CD8-positive, alpha-beta memory T cell (primary cell): ENCODE measurements at places on chromosomes 16 and 17.
A peak's percentile ranks its signal among the peaks of the same experiment; 100 is the strongest.

DNA sequence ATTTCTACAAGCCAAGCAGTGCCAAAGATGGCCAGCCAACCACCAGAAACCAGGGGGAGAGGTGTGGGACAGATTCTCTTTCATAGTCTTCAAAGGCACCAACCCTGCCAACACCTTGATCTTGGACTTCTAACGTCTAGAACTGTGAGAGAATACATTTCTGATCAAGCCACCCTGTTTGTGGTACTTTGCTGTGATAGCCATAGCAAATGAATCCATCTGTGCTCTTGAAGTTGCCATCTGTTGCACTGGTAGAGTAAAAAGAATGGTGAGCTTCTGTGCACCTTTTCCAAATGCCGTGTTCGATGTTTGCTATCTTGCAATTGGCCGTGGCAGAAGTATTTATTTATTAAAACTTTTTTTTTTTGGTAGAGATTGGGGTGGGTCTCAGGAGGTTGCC is 16.7 kb upstream of the ADGRG1 start:
- no peak for DNase-seq

DNA sequence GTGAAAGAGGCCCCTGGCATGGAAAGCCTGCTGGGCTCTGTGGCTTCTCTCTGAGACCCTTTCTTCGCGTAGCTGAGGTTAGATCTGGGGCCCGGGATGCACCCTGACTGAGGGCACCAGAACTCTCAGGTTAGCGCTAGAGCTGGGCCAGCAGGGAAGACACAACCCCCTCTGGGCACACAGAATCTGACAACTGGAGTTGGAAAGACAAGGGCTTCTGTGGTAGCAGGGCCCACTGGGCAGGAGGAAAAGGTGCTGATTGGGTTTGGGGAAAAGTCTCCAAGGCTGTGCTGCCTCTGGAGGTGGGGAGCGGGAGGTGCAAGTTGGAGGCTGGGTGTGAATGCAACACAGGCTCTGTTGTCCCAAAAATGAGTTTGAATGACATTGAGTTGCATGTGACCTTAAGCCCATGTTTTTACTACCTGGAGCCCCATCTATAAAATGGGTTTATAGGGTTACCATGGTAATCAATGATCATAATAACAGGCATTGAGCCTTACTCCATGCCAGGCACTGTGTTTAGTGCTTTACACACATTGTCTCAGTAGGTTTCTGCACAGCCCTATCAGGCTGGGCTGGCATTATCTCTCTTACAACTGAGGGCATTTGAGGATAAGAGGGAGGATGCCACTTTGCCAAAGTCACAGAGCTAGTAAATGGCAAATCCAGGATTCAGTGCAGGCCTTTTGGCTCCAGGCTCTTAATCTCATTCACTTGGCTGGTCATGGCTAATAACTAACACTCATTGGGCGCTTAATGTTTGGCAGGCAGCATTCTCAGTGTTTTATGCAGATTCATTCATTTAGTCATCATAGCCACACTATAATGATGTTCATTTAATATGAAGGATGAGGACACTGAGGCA is 9.5 kb upstream of the IGFBP4 start:
- no peak for DNase-seq

DNA sequence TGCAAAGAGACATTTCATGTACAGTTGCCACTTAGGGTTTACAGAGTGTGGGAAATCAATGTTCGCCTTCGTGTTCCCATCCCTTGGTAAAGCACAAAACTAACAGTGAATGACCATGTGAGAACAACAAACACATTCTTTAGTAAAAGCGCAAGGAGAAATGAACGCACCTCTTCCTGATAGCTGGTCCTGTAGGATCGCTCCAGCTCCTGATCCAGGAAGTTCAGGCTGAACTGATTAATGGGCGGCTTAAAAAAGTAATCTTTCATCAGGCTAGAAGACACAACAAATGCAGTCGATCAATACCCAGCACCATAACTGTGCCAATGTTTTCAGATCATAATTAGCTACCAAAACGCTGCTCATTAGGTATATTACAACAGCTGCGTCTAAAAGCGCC is 108.3 kb upstream of the CREBBP start:
- no peak for DNase-seq

- no peak for DNase-seq
Observed at GRCh38 chr16:82059161-82059982, 24.3 kb downstream of the HSD17B2 start.

DNA sequence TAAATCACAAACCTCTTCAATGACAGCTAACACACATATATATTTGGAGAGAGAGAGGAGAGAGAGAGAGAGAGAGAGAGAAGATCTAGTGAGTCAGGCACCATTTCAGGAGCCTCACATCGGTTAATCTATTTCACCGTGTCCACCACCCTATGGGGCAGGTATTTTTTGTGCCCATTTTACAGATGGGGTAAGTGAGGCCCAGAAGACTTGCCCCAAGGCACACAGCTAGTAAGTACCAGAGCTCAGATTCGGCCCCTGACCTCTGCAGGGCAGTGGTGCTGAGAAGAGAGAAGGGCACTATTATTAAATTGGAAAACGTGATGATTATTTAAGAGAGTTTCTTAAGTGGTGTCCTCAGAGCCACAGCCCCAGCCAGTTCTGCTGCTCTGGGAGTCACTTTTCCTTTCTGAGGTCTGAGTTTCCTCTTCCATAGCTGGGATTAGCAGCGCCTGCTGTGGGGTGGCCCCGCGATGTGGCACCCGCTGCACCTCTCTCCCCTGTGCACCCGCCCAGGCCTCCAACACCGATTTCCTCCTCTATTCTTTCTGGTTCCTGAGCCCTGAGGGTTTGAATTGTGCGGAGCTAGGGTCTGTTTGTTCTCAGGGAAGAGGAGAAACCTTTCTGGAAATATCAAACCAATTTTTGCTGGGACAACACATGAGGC is 303.9 kb downstream of the IRF8 start:
- DNase-seq: no peak

DNA sequence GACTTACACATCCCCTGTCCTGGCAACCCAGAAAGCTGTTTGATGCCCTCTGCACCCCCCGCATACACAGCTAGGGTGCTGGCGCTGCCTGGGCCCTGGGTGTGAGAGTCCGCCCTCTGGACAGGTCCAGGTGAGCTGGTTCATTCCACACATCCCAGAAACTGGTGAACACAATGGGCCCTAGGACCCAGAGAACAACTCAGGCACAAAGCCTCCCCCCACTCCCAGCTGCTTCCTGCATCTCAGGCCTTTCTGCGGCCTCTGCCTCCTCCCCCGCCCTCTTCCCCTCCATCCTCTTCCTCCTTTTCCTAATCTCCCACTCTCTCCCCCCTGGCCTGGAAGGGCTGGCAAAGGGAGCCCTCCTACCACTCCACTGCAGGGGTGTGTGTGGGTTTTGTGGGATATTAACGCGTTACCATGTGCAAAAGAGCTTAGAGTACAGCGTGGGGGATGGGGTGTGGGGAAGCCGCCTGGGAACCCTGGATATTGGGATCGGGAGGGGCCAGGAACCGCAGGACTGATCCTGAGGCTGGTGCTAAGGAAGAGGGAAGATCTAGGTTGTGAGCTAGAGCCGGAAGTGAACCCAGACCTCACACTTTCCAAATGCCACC is 1.6 kb upstream of the PPP1R9B start:
- peak; percentile 75 for DNase-seq

DNA sequence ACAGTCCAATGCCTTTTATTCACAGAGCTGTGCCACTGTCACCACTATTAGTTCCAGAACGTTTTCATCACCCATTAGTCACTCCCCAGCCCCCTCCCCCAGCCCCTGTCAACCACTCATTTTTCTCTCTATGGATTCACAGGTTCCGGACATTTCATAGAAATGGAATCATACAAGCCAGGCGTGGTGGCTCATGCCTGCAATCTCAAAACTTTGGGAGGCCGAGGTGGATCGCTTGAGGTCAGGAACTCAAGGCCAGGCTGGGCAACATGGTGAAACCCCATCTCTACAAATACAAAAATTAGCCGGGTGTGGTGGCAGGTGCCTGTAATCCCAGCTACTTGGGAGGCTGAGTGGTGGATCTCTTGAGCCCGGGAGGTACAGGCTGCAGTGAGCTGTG is 759 bp upstream of the PAM16 start:
- DNase-seq: no peak

DNA sequence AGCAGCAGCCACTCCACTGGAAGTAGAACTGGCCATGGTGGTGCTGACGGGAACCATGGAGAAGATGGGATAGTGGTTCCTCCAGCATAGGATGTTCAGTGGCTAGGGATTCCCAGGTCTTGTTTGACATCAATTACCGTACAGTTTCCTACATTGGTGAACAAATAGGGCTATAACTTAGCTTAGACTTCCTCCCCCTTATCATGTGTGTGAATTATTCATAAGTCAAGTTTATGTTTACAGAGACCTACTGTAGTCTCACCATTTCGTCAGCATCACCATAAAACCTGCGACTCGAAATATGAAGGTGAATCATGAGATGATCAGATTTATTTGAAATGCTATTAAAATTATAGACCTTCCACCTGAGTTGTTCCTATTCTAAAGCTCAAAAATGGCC is 1.2 kb downstream of the KRTAP2-3 start:
- DNase-seq: no peak

DNA sequence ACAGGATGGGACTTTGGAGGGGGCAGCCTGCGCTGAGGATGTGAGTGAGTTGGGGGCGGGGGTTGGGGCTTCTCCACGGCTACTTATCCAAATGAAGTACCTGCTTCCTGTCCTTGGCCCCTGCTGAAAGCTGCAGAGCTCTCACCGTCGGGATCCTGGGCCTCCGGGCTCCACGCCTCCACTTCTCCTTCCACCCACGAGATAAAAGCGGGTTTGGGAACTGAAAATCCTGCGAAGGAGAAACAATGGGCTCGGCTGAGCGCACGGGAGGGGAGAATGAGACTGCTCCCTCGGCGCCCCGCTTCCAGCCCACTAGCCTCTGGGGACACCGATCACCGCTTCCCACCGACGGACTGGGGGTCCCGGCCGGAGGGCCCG is 486 bp downstream of the ZNF785 start:
- no peak for DNase-seq

- DNase-seq: no peak
Observed at GRCh38 chr17:4764595-4764994, 7.1 kb upstream of the TM4SF5 start.

GRCh38 chr16:72740347-72740746 is 307.6 kb downstream of the ZFHX3 start:
- DNase-seq: no peak

GRCh38 chr17:77188084-77189066 is 47.6 kb downstream of the SEC14L1 start:
- no peak for DNase-seq

DNA sequence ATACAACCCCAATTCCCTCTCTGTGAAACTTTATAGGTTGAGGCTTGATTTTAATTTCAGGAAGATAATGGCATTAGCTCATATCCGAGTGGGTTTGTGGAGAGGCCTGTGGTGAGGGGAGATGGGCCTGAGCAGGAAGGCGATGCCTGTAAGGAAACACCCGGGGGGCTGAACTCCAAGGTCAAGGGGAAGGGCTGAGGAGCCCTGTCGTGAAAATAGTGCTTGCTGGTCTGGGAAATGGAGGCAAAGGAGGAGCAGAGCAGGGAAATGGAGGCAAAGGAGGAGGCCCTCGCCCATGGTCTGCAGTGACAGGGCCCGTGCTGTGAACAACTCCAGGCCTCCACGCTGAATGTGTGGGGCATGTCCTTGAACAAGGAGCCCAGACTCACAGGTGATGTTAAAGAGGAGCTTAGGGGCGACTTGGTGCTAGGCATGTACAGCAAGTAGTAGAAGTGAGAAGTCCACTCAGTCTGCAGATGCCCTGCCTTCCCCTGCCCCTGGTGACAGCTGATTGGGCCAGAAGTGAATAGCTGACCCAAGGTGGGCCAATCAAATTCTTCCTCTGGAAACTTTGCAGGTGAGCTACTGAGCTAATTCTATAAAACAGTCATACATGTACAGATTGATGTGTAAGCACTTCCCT is 38.1 kb downstream of the MRPS23 start:
- DNase-seq: no peak

DNA sequence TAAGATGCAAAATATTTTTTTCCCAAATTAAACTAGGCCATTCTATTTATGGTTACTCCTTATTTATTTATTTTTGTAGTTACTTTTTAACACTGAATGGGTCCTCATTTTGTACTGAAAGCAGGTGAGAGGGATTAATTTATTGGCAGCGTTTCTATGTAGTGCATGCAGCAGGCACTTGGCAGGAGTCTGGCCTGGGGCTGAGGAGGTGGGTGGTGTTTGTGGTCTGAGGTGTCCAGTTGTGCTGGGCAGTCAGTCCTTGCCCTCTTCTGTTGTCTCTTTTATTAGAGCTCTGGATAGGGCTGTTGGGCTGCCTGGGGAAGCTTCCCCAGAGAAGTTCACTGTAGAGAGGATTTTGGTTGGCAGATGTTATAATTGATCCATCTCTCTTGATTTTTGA is 12.7 kb downstream of the SEC14L1 start:
- DNase-seq: no peak

- DNase-seq: no peak
Observed at GRCh38 chr16:78205506-78205905, 106.1 kb downstream of the WWOX start.

- DNase-seq: no peak
Observed at GRCh38 chr16:19696328-19696727, 21.7 kb downstream of the KNOP1 start.

DNA sequence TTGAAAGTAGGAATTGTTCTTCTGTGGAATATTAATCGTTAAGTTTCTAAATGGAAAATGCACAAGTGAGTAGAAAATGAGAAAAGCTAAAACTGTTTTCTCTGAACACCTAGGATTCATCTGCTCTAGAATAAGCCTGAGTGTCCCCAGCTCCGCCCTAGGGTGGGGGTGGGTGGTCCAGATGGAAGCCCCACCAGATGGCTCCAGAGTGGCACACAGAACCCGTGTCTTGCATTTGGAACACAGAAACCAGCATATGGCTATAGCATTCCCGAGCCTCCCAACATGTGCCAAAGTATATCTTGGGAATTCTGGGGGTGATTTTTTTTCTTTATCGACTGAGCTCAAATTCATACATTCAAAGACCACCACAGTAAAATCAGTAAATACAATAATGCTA is 517.7 kb upstream of the PSMD7 start:
- DNase-seq: no peak

- DNase-seq: no peak
Observed at GRCh38 chr16:11218604-11218962, 37.4 kb downstream of the SOCS1 start.

DNA sequence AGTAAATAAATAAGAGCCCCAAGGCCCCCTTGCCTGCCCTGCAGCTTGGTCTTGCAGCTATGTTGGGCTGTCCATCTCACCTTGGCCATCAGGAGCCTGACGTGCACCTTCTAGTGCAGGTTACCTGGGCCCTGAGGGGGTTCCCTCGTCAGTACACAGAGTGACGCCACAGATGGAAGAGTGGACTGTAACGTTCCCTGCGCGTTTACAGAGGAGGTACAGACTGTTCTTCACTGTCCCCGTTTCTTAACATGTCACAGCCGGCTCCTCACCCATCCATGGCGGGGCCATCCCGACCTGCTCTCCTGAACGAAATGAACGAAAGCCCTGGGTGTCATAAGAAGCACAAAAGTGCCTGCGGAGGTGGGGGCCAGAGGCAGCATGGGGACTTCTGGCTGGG is 15.9 kb upstream of the FASN start:
- DNase-seq: no peak

GRCh38 chr16:81599034-81599744 is 154.6 kb downstream of the CMIP start:
- DNase-seq: no peak
